ENCODE measurements at places on chromosomes 16 and 17.

- DNase-seq: no peak
Measured at GRCh38 chr17:69228018-69228417, 606 bp downstream of the ABCA10 start.

DNA sequence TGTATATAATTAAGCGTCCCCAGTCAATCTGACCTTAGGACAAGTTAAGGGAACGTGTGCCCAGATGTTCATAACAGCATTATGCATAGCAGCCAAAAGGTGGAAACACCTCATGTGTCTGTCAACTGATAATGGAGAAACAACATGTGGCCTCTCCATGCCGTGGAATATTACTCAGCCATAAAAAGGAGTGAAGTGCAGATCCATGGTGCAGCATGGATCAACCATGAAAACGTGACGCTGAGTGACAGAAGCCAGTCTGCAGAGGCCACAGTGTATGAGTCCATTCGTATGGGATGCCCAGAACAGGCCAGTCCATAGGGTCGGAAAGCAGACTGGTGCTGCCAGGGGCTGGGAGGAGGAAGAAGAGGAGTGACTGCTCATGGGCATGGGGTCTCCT lies 161.0 kb upstream of the CIBAR2 start:
- no peak for DNase-seq

GRCh38 chr17:4850246-4850645 lies 17.1 kb downstream of the MINK1 start:
- DNase-seq: no peak

DNA sequence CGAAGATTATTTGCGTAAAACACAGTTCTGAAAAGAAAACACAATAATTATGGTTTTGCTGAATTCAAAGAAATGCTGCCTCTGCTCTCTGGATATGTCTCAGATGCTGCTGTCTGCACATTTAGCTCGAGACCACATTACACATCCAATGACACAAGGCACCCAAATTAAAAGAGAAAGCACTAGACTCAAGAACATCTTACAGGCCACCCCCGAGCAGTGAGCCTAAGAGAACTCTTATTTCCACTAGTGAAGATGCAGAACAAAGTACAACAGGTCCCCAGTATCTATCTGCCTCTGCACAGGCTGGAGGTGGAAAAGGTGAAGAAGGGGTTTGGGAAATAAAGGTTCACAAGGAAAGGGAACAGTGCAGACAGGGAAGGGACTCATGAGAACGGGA lies 33.5 kb downstream of the GRB2 start:
- DNase-seq: no peak

- no peak for DNase-seq
Measured at GRCh38 chr17:67198131-67198530, 46.9 kb downstream of the HELZ start.

- no peak for DNase-seq
Measured at GRCh38 chr17:75914643-75915267, 10.1 kb upstream of the MRPL38 start.

DNA sequence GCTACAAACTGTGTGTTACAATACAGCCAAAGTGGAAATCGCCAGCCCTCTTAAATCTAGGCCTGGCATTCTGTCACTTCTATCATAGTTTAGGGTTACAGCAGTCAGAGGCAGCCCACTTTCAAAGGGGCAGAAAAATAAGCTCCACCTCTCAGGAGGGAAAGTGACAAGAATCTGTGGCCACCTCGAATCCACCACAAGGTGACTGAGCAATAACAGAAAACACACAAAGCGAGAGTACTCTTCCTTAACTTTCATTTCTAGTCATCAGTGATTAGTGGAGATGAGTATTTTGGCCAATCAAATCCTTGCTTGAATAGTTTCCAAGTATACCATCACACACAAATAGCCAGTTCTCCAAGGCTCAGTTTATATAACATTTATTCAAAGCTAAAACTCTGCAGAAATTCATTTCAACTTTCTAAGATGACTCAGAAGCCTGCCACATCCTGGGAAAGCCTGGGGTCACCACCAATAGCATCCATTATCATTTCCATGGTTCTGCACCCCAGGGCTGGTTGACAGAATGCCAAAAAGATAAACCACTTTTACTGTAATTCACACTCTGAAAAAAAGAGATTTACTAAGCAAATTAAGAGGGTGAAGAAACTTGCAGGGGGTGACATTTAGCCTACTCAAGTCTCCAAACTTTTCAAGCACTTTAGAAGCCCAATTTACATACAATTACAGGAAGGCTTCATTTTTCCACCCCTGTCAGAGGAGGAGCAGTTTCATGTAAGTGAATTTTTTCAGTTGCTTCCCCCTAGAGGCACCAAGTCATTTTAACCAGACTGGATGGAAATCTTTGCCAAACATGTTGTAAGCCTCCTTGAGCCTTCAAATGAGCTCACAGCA lies 66.8 kb downstream of the SALL1 start:
- no peak for DNase-seq

Measured in NCI-H1092 treated with DMSO at 0.1 percent for 48 hours (cell line).